ENCODE measurements at places on chromosomes 2 and 18.

DNA sequence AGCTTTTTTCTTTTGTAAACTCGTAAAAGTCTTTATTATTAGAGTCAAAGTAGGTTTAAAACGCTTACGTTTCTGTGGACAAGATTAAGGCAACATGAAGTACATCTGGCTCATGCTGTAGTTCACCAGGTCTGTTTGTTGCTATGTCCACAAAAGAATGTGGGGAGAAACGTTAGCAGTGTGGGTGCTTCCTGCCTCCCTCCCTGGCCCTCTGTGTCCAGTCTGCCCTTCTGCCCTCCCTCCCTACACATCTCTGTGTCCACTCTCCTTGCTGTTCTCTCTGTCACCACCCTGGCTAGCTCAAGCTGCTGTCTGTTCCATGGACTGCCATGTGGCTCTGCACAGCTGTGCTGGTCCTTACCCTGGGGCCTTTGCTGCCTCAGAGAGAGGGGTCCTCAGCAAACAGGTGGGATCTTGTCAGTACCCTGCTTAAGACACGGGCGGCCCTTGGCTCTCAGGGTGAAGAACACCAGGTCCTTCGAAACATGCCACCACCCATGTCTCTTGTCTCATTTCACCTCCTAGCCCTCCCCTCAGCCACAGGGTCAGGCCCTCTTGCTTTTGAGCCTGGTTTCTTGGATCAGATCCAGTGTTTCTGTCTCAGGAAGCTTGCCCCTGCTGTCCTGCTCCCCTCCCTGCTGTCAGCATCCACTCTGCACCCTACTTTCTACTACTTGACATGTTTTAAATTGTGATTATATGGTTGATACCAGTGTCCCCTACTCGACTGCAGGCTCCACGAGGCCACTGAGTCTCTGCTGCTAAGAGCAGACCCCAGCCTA lies 79.2 kb downstream of the LIMS1 start:
- DNase-seq = no peak

DNA sequence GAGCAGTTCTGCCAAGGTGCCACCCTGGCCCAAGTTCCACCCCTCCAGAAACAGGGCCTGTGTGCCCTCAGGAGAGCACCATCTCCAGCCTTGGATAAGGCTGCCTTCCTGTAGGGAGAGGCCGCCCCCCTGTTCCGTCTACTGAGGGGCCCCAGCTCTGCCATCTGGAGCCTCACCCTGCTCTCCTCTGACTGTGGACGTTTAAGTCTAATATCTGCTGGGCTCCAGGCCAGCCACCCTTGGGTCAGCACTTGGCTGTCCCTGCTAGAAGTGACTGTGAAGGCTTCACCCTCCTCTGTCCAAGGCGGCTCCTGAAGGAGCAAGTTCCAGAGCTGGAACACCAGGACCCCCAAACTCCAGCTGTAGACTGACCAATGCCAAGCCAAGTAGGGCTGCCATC lies 26.3 kb downstream of the RHOB start:
- no peak for DNase-seq

DNA sequence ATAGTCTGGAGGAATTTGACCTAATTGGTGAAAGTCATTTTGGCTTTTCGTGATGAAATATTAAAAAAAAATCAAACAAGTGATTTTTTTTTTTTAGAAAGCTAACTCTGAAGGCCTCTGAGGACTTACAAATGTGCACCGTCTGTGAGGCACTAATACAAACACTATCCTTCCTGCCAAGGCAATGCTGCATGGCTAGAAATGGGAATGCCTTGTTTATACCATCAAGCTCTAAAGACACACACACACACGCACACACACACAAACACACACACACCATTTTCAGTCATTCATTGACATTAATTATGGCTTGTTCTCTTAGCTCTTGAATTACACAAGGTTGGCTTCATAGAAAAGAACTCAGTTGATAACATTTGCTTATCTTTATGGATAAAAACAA lies 1242.0 kb upstream of the ACVR2A start:
- DNase-seq = no peak

GRCh38 chr18:36141576-36141975 lies 11.9 kb downstream of the ELP2 start:
- DNase-seq = no peak

DNA sequence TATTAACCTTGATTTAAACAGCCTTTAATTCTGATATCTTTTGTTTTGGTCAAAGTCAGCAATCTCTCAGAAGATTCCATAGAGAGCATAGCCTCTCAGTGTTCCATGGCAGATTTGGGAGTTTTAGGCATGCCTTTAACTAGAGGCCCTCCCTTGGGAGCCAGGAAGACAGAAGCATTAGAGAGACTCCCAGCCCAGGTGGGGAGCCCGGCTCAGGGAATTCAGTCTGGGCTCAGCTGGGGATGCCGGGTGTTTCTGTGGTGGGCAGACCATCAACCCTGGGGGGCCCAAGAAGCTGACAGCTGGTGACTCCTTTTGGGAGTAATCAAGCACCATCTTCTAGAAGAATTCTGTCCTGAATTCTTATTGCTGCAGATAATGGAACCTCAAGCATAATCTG lies 99.7 kb upstream of the CELF4 start:
- no peak for DNase-seq

DNA sequence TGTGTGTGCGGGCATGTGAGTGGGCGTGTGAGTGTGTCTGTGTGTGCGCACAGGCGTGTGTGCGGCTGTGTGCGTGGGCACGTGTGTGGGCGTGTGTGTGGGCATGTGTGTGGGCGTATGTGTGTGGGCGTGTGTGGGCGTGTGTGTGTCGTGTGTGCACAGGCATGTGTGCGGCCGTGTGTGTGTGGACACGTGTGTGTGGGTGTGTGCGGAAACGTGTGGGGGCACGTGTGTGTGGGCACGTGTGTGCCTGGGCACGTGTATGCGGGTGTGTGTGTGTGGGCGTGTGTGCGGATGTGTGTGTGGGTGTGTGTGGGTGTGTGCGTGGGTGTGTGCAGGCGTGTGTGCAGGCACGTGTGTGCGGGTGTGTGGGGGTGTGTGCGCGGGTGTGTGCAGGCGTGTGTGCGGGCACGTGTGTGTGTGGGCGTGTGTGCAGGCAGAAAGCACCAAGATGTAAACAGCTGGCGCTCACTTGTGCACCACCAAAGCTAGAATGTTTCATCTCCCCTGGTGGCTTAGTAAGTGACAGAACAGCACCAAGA lies 31.2 kb upstream of the ALKAL2 start:
- DNase-seq = no peak

DNA sequence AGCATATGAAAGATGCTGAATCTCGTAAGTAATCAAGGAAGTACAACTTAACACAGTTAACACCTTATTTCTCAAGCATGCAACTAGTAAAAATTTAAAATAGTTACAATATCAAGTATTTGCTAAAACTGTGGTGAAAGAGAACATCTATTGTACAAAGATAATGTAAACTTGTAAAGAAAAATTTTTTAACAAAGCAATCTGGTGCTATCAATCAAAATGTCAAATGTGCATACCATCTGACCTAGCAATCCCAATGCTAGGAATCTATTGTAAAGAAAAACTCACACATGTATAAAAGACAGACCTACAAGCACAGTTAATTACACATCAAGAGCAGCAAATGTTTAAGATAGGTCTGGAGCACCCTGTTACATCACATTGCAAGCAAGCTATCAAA lies 90.1 kb downstream of the SLC66A3 start:
- no peak for DNase-seq

DNA sequence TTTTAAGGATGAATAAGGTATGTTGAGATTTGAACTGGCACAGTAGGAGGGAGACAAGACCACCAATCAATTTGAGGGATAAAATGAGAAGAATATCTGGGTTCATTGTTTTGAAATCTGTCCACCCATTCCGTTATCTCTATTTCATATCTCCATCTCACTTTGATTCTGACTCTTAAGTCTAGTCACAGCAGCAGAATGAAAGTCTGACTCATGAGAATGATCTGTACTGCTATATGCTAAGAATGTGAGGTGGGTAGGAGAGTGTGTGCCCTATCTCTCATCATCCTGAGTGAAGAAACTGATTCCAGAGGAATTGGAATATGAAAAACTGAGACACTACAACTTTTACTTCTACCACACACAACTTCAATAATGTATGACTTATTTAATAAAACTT lies 1994.5 kb upstream of the PIK3C3 start:
- no peak for DNase-seq

DNA sequence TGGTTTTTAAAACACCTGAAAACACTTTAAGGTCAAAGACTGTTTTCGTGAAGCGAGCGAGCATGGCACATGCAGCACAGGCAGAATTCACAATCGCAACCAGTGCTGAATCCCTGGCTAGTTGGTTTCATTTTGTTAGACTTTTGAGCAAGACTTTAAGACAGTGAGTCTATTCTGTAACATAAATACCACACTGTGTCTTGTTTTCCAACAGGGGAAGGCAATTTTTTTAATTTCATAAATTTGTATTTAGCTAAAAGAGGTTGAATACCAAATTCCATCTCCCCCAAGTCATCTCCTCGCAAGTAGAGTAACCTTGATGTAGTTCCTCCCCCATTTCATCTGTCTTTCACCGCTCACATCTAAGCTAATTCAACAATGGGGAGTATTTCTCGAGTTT lies 1.4 kb downstream of the CERKL start:
- no peak for DNase-seq

- no peak for DNase-seq
Measured at GRCh38 chr2:95234816-95235215, 27.5 kb downstream of the ZNF892 start.

GRCh38 chr2:88452565-88452905 lies at the start of gene FOXI3:
Gene FOXI3 (minus strand): TSS chr2:88452693. CDS start chr2:88452535, 158 bp downstream.
- DNase-seq = no peak

- DNase-seq = no peak
Measured at GRCh38 chr2:146651361-146651760, 1193.5 kb upstream of the ACVR2A start.

- no peak for DNase-seq
Measured at GRCh38 chr2:32237488-32237887, 27.2 kb downstream of the NLRC4 start.

DNA sequence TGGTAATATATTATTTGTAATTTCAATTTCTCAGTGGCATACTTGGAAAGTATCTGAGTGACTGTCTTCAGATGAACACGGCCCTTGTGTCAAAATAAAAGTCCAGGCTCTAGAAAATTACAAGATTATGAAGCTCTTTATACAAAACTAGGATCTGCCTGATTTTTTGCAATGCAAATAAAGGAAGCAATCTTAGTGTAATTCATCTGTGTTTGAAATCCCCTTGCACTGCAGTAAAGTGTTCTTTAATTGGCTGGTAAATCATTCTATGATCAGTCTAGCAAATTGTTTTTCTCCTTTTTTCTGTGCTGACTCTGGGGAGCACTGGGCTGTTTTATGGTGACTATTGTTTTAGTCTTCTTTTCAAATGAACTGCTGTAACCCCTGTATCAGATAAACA lies 1039.0 kb downstream of the SOCS6 start:
- DNase-seq = no peak

DNA sequence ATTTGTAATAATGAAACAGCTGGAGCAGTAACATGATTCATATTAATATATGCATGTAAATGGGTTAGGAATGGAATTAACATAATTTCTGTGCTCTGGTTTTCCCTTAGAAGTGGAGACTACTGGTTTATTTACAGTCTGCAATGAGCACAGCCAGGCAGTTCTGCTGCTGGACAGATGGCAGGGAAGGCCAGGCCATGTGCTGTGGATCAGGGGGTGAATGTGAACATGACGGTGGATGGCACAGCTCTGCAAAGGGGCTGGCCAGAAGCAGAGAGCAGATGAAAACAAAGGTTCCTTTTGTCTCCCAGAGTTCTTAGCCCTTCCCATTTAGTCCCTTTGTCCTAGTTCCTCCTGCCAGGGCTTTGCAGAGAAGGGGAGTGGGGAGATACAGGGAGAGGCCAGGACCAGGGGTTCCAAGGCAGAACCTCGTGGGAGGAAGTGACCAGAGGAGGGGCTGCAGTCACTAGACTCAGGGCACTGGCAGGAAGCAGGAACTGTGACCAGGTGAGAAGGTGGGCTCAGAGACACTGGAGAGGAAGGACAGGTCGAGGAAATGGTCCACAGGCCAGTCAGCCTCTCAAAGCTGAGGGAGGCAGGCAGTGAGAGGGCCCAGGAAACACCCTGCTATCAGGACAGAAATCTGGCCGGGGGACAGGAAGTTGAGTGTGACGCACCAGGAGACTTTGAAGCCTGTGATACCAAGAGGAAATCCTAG lies 112.9 kb upstream of the ATP8B1 start:
- DNase-seq = no peak

- DNase-seq = no peak
Measured at GRCh38 chr2:38141501-38141900, 65.5 kb upstream of the CYP1B1 start.

- no peak for DNase-seq
Measured at GRCh38 chr2:46315103-46315890, 18.1 kb downstream of the EPAS1 start.

- DNase-seq = no peak
Measured at GRCh38 chr2:102698369-102699111, 63.3 kb upstream of the TMEM182 start.

DNA sequence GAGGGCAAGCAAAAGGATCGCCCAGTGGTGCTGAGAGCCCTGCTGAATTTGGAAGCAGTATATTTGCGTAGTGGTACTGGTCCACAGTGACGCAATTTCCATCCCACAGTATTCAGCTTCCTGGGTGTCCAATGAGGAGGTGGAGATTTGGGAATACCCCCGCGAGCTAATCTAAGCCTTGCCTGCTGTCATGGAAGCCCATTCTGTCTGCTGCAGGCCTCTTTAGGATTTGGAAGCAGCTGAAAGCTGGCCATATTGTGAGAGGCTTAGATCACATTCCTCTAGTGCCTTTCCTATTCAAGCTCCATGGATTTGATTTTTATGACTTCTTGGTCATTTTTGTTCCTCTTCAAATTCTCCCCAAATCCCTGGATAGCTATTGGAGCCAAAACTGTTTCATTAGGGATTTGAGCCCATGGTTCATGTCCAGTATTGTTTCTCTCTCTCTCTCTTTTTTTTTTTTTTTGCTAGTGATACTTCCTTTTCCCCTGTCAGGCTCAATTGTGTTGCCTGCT lies 22.3 kb upstream of the DYNC2LI1 start:
- DNase-seq = no peak

DNA sequence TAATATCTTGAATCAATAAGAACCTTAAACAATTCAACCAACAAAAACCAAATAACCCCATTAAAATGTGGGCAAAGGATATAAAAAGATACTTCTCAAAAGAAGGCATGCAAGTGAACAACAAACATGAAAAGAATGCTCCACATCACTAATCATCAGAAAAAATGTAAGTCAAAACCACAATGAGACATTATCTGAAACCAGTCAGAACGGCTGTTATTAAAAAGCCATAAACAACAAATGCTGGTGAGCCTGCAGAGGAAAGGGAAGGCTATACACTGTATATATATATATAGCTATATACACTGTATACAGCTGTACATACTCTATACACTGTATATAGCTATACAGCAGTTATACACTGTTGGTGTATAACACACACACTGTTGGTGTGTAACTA lies 47.8 kb upstream of the GALNT13 start:
- DNase-seq = no peak

- DNase-seq = no peak
Measured at GRCh38 chr2:184326066-184326465, 272.3 kb upstream of the ZNF804A start.

- DNase-seq = no peak
Measured at GRCh38 chr2:128302744-128303067, 16.0 kb downstream of the HS6ST1 start.

Data from stimulated activated CD4-positive, alpha-beta T cell treated with anti-CD3 and anti-CD28 coated beads, Interleukin-12 subunit alpha, Interleukin-12 subunit beta, amount 100 ng/mL, for 24 hours (primary cell).